ENCODE measurements at places on chromosomes 11 and 22.

GRCh38 chr22:31451709-31452571 lies 37.7 kb downstream of the EIF4ENIF1 start:
- DNase-seq = no peak

GRCh38 chr22:20748731-20749428 lies 25.0 kb upstream of the SERPIND1 start:
- DNase-seq = no peak

- no peak for DNase-seq
Observed at GRCh38 chr11:97996762-97997161, 1024.0 kb upstream of the CNTN5 start.

- no peak for DNase-seq
Observed at GRCh38 chr22:38397189-38398085, 57.6 kb downstream of the KCNJ4 start.

- DNase-seq = no peak
Observed at GRCh38 chr11:130477586-130478203, 29.2 kb downstream of the ADAMTS15 start.

GRCh38 chr11:61737636-61738386 lies 14.6 kb upstream of the MYRF start:
- no peak for DNase-seq

GRCh38 chr11:115993590-115993989 lies 489.4 kb upstream of the CADM1 start:
- DNase-seq = no peak

DNA sequence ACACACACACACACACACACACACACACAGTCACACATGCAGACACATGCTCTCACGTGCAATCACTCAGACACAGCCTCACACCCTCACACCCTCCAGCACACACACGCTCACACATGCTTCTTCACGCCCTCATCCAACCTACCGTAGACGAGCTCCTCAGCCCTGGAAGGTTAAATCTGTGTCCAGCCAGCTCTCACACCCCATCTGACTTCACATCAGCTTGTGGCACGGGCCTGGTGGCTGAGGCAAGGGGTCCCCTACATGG lies 1.3 kb upstream of the SCUBE1 start:
- DNase-seq = no peak

DNA sequence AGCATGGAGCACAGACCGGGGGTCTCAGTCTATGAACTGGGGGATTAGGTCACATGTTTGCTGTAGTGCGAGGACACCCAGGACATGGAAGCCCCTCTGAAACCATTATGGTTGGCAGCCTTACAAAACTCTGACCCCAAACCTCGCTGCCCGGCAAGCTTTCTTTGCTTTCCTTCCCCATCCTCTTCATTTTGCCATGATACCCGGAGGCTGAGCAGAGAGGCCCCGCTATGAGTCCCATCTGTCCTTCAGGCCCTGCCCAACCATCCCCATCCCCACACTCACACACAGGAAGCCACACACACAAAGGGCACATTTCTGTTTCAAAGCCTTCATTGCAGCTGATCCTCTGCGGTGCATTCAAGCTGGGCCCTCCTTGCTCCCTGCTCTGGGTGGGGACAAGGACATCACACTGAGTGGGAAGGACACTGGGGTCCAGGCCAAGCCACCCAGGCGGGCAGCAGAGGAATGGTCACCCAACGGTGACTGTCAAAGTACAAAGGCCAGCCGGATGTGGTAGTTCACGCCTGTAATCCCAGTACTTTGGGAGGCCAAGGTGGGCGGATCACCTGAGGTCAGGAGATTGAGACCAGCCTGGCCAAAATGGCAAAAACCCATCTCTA lies 176.5 kb downstream of the CTTN start:
- no peak for DNase-seq

- no peak for DNase-seq
Observed at GRCh38 chr11:113951537-113951936, 23.4 kb upstream of the HTR3A start.

- DNase-seq = peak; percentile 61
Observed at GRCh38 chr11:124069429-124070401, 28.6 kb upstream of the OR10G7 start.

GRCh38 chr11:33699515-33700062 lies 1.0 kb downstream of the C11orf91 start:
- no peak for DNase-seq

DNA sequence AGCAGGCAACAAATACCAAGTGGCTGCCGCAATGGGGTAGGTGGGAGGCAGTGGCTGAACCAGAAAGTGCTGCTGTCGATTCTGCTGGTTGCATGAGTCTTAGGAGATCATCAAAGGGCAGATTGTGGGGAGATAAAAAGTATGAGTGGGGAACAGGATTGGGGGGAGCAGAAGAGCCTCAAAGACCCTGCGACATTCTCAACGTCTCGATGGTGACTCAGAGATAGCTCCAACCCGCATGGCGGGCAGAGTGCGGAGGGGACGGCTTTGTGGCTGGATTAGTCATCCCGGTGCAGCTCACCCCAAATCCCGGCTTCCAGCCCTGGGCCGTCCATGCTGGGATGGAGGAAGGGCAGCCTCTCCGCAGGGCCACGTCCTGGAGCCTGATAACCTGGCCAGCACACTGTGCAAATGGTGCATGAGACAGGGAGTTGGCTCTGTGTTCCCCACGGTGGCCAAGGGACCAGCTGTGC lies 11.6 kb upstream of the RTN4R start:
- DNase-seq = no peak

GRCh38 chr11:64629103-64629502 lies 38.1 kb downstream of the SLC22A12 start:
- no peak for DNase-seq

- DNase-seq = no peak
Observed at GRCh38 chr11:120043328-120043945, 94.5 kb downstream of the TRIM29 start.

GRCh38 chr11:34394771-34395300 lies 37.0 kb upstream of the ABTB2 start:
- DNase-seq = no peak
